A549 treated with Hydrocortisone at 1 μM for 4 hours (cell line): ENCODE measurements at places on chromosomes 16 and 17. TPM values are rescaled to one million over a fixed set of nuclear protein-coding genes. Genes with fewer than 3 reads are reported as not detected.

The NPIPA2 gene
- total RNA-seq: 0.73 to 2.2 TPM (median 1.4 TPM) in 5 replicates

The AP2B1 gene
- 119 to 174 TPM (median 133 TPM) in 5 replicates for total RNA-seq

The FOXJ1 gene
- 0.76 to 1.0 TPM (median 0.84 TPM) in 5 replicates for total RNA-seq

The PALB2 gene
- total RNA-seq: 9.0 to 12.1 TPM (median 10.7 TPM) in 5 replicates

The ERN2 gene
- not detected in 5 replicates for total RNA-seq

The CA10 gene
- total RNA-seq: not detected in 5 replicates

The SPATA32 gene
- 0.07 to 0.18 TPM (median 0.14 TPM) in 4 of 5 replicates, not detected in the other for total RNA-seq

The ACBD4 gene
- 6.3 to 7.7 TPM (median 6.5 TPM) in 5 replicates for total RNA-seq

The TEKT5 gene
- 0.08 to 0.17 TPM (median 0.16 TPM) in 3 of 5 replicates, not detected in the others for total RNA-seq

The CRYM gene
- 1.4 to 2.3 TPM (median 2.0 TPM) in 5 replicates for total RNA-seq

The ZMYND15 gene
- total RNA-seq: 0.31 to 0.51 TPM (median 0.41 TPM) in 5 replicates

The CX3CL1 gene
- 0.08 to 0.22 TPM (median 0.11 TPM) in 5 replicates for total RNA-seq

The PHOSPHO1 gene
- 0.33 to 1.0 TPM (median 0.98 TPM) in 5 replicates for total RNA-seq

The ABCA3 gene
- total RNA-seq: 15.5 to 21.7 TPM (median 21.3 TPM) in 5 replicates

The AXIN2 gene
- 0.66 to 1.2 TPM (median 0.78 TPM) in 5 replicates for total RNA-seq

The TRPV3 gene
- total RNA-seq: 0.30 to 0.40 TPM (median 0.36 TPM) in 5 replicates

The SOST gene
- not detected in 5 replicates for total RNA-seq

The NPIPB13 gene
- total RNA-seq: 1.7 to 3.0 TPM (median 2.7 TPM) in 5 replicates

The HS3ST4 gene
- not detected in 5 replicates for total RNA-seq

The FOXF1 gene
- total RNA-seq: 0.03 TPM in 2 of 5 replicates, not detected in the others
